ENCODE measurements at places on chromosomes 16 and 17.

DNA sequence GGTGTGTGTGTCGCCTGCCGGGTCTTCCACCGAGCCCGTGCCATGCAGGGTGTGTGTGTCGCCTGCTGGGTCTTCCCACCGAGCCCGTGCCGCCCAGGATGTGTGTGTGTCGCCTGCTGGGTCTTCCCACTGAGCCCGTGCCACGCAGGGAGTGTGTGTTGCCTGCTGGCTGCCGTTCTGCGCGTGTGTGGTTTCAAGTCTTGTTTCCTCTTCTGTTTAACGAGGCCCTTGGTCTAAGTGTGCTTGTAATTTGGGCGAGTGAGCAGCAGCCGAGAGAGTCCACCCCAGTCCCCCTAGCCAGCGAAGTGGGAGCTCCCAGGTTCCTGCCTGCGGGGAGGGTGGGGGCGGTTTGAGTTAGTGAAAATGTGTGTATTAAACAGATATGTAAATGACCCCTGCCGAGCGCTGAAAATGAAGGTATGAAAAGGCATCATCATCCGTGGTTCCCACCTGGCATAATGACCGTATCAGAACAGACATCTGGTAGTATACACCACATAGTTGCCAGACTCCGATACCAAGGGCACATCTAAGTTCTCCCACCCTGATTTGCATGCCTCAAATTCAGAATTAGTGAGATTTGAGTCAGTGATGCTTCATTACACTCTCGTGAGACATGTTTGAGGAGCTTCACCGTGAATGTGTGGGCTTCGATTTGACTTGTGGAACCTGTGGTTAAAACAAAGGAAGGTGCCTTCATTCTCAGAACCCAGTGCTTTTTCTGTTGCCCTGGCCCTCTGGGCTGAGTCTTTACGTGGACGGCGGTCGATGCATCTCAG, 114.5 kb upstream of the CHMP6 start:
- H3K36me3 ChIP-seq = peaks cover 5% of the 10 kb centered on the region
- no peak for DNase-seq
- H3K4me3 ChIP-seq = no peak overlapping the region
- no peak overlapping the region for H3K27ac ChIP-seq

GRCh38 chr16:84534815-84535214, 30.4 kb upstream of the MEAK7 start:
- DNase-seq = no peak
- peaks cover 7% of the 10 kb centered on the region for H3K4me1 ChIP-seq
- H3K36me3 ChIP-seq = no peaks in the 10 kb centered on the region
- H3K27ac ChIP-seq = no peak overlapping the region
- no peaks in the 10 kb centered on the region for H3K27me3 ChIP-seq
- no peak overlapping the region for H3K4me3 ChIP-seq

DNA sequence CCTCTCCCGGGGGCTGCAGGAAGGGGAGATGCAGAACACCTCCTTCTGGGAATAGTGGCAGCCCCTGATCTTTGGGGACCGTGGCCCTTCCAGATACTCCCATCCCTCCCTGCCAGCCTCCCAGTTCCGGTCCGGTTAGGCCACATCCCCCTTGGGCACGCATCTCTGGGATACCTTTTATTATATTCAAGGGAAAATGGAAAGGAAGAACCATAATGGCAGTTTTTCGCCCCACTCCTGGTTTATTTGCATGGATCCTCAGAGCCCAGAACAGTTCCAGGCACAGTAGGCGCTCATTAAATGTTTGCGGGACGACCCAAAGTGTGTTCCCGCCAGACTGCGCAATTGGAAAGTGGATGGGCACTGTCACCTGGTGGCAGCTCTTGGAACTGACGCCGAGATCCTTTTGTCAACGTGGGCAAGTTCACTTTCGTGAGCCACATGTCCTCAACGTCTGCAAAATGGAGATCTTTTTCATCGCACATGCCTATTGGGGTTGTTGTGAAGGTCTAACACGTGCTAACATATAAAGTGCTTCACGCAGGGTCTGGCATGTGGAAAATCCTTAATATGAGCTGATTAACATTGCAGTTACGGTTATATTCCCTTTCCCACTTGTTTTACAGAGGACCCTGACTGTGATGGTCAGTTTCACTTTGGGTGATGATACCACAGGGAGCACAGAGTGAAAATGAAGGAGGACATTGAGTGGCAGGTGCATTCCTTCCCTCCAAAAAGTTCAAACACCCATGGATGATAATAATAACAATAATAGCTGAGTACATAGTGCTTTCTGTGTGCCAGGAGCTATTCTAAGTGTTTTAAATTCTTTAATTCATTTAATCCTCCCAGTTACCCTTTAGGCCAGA, 1.7 kb upstream of the GPRC5B start:
- H3K36me3 ChIP-seq = no peaks in the 10 kb centered on the region
- peak overlapping the region; percentile 88 for H3K4me3 ChIP-seq
- DNase-seq = peak; percentile 46
- no peak overlapping the region for H3K27ac ChIP-seq
- no peaks in the 10 kb centered on the region for H3K27me3 ChIP-seq
- peaks cover 10% of the 10 kb centered on the region for H3K4me1 ChIP-seq

- H3K27ac ChIP-seq = no peak overlapping the region
- no peaks in the 10 kb centered on the region for H3K27me3 ChIP-seq
- H3K4me1 ChIP-seq = no peaks in the 10 kb centered on the region
- H3K4me3 ChIP-seq = no peak overlapping the region
- H3K36me3 ChIP-seq = no peaks in the 10 kb centered on the region
These were observed 174.6 kb downstream of the ZNF423 start for GRCh38 chr16:49681217-49681883.

- no peaks in the 10 kb centered on the region for H3K4me1 ChIP-seq
- H3K36me3 ChIP-seq = no peaks in the 10 kb centered on the region
- no peaks in the 10 kb centered on the region for H3K27me3 ChIP-seq
- DNase-seq = no peak
These were observed 30.2 kb upstream of the RASD1 start for GRCh38 chr17:17526369-17526768.

GRCh38 chr17:80577876-80578570, 33.4 kb downstream of the RPTOR start:
- H3K27me3 ChIP-seq = no peaks in the 10 kb centered on the region
- H3K4me3 ChIP-seq = no peak overlapping the region
- H3K4me1 ChIP-seq = no peaks in the 10 kb centered on the region
- DNase-seq = no peak

GRCh38 chr17:74239172-74239571, 25.8 kb downstream of the TTYH2 start:
- H3K4me1 ChIP-seq = no peaks in the 10 kb centered on the region
- DNase-seq = peak; percentile 17
- H3K4me3 ChIP-seq = no peak overlapping the region
- H3K27ac ChIP-seq = no peak overlapping the region
- no peaks in the 10 kb centered on the region for H3K36me3 ChIP-seq
- H3K27me3 ChIP-seq = no peaks in the 10 kb centered on the region

DNA sequence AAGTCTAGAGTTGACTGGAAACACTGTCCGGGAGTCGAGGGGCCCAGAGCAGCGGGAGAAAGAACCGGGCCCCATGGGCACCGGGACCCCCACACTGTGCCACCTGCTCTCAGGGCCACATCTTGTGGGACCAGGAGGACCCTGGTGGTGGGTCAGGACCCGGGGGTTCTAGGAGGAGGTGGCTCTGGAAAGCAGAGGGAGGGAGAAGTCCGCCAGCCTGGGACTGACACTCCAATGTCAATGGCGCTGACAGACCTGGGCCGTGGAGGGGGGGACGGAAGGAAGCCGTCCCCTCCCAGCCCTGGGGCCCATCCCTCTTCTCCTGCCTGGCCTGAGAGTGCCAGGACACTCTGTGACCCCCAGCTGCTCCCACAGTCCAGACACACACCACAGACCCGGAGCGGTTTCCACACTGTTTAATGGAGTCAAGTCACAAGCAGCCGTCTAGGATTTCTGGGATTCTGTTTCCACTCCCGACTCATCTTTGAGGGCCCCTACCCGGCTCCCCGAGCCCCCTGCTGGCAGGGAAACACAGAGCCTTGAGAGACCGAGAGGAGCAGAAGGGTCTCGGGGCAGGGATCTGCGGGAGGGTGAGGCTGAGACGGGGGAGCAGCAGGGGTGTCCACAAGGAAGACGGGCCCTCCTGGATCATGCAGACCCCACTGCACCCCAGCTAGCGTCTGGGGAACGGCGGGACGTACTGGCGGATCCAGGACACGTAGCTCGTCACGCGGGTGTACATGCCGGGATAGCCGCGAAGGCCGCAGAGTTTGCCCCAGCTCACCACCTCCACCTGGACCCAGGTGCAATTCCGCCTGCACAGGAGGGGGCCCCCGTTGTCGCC, 23.5 kb upstream of the UBE2I start:
- H3K4me1 ChIP-seq = no peaks in the 10 kb centered on the region
- no peaks in the 10 kb centered on the region for H3K36me3 ChIP-seq
- no peak overlapping the region for H3K4me3 ChIP-seq

- DNase-seq = no peak
- peaks cover 29% of the 10 kb centered on the region for H3K36me3 ChIP-seq
- peaks cover 9% of the 10 kb centered on the region for H3K4me1 ChIP-seq
- no peaks in the 10 kb centered on the region for H3K27me3 ChIP-seq
- H3K4me3 ChIP-seq = peak within 1 kb of the TSS; percentile 68
These were observed at the start of gene NPB for GRCh38 chr17:81902023-81902652. Gene NPB, plus strand, starts transcription at chr17:81902238. Its CDS starts 40 bp downstream, at chr17:81902278.

GRCh38 chr16:63789603-63790002, 1332.3 kb downstream of the CDH11 start:
- no peaks in the 10 kb centered on the region for H3K27me3 ChIP-seq
- no peaks in the 10 kb centered on the region for H3K36me3 ChIP-seq
- H3K4me1 ChIP-seq = no peaks in the 10 kb centered on the region
- no peak for DNase-seq

DNA sequence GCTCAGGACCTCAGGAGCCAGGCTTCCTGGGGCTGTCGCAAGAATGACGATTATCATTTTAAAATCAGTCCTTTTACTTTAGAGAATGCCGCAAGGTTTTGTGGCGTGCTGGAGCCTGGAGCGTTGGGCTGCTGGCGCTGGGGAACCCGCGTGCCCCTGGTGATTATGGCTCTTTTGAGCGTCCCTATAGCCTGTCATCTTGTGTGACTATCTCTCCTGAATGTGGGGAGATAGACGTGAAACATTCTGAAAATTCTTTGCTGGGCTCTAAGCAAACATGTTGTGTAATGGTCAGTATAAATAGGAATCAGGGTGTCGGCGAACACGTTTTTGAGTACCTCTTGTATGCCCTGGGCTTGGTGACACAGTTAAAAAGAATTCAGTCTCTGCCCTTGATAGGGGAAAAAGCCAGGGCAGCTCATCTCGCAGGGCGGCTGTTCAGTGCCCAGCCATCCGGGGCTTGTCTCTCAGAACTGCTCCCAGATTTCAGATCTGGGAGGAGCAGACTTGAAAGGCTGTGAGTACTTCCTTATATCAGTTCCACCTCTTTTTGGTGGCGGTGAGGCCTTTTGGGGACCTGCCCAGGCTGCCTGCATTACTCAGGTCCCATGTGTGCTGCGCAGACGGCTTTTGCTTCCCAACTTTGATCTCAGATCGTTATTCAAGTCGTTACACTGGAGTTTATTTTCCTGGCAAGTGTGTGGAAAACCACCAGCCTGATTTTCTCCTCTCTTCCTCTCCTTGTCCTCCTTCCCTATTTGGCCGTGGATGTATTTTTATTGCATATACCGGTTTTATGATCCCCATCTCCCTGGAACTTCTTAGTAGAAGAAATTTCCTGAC, 973 bp downstream of the SLC7A6 start:
- no peak for DNase-seq
- peaks cover 3% of the 10 kb centered on the region for H3K36me3 ChIP-seq
- peaks cover 13% of the 10 kb centered on the region for H3K4me1 ChIP-seq
- no peaks in the 10 kb centered on the region for H3K27me3 ChIP-seq

DNA sequence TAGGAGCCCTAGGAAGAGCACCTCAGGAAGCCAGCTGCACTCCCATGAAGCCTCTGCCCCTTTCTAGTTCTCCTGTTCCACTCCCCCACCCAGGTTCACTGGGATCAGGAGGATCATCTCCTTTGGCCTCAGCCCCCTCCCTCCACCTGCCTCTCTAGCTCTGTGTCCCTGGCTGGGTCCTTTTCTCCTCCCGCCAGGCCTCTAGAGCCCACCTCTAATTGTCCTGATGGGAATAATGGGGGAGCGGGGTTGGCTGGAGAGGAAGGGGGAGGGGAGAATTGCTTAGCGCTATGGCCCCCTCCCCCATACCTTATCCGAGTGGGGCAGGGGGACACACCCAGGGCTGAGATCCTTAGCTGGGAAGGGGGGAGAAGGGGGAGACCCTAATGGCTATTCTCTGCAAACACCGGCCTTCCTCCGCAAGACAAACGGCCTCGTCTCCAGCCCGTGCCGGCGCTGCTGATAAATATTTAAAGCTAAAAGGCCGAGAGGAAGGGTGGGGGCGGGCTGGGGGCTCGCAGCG, 997 bp downstream of the HOXB7 start:
- H3K27ac ChIP-seq = peak overlapping the region; percentile 91
- no peaks in the 10 kb centered on the region for H3K36me3 ChIP-seq
- peak overlapping the region; percentile 81 for H3K4me3 ChIP-seq
- H3K4me1 ChIP-seq = peaks cover 45% of the 10 kb centered on the region
- DNase-seq = no peak
- H3K27me3 ChIP-seq = peaks cover 6% of the 10 kb centered on the region

GRCh38 chr16:52467753-52468152, 79.2 kb downstream of the TOX3 start:
- no peaks in the 10 kb centered on the region for H3K27me3 ChIP-seq
- no peak for DNase-seq
- H3K27ac ChIP-seq = no peak overlapping the region
- no peaks in the 10 kb centered on the region for H3K36me3 ChIP-seq
- no peak overlapping the region for H3K4me3 ChIP-seq
- H3K4me1 ChIP-seq = no peaks in the 10 kb centered on the region

DNA sequence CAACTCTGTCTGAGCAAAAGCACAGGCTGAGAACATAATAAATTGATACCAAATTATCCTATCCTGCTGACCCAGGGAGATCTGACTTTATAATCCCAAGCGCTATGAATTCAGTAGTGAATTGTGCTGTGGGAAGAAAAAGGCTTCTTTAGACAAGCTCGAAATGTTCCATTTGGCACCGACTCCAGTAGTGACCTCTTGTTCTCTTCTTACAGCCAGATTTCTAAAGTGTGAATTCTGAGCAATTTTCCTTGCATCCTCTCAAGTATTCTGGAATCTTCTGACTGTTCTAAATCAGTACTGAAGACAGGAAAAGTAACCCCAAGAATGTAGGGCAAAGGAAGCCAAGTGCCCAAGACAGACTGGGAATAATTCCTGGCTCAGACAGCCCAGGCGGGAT, 58.2 kb downstream of the CDYL2 start:
- H3K4me1 ChIP-seq = peaks cover 2% of the 10 kb centered on the region
- H3K4me3 ChIP-seq = no peak overlapping the region
- no peak for DNase-seq
- no peak overlapping the region for H3K27ac ChIP-seq
- no peaks in the 10 kb centered on the region for H3K27me3 ChIP-seq

- H3K4me3 ChIP-seq = peak overlapping the region; percentile 53
- no peaks in the 10 kb centered on the region for H3K27me3 ChIP-seq
- no peak for DNase-seq
- no peaks in the 10 kb centered on the region for H3K36me3 ChIP-seq
- peak overlapping the region; percentile 60 for H3K27ac ChIP-seq
These were observed 44.4 kb downstream of the MAP1LC3B start for GRCh38 chr16:87436225-87437172.

- no peaks in the 10 kb centered on the region for H3K4me1 ChIP-seq
- H3K27ac ChIP-seq = no peak overlapping the region
- H3K4me3 ChIP-seq = no peak overlapping the region
- no peaks in the 10 kb centered on the region for H3K27me3 ChIP-seq
- no peak for DNase-seq
These were observed 11.0 kb downstream of the GCGR start for GRCh38 chr17:81814748-81815645.

GRCh38 chr17:68759002-68759342, 157.8 kb upstream of the FAM20A start:
- H3K27me3 ChIP-seq = no peaks in the 10 kb centered on the region
- no peak for DNase-seq
- H3K27ac ChIP-seq = peak overlapping the region; percentile 56
- no peaks in the 10 kb centered on the region for H3K36me3 ChIP-seq
- H3K4me1 ChIP-seq = peaks cover 8% of the 10 kb centered on the region
- no peak overlapping the region for H3K4me3 ChIP-seq

- H3K36me3 ChIP-seq = peaks cover 48% of the 10 kb centered on the region
- no peaks in the 10 kb centered on the region for H3K27me3 ChIP-seq
- H3K27ac ChIP-seq = no peak overlapping the region
These were observed 16.8 kb upstream of the COG7 start for GRCh38 chr16:23469814-23470213.
